ENCODE measurements at places on chromosomes 12 and 14.

GRCh38 chr12:27300226-27300625, 32.4 kb upstream of the BMAL2 start:
- no peak for DNase-seq

DNA sequence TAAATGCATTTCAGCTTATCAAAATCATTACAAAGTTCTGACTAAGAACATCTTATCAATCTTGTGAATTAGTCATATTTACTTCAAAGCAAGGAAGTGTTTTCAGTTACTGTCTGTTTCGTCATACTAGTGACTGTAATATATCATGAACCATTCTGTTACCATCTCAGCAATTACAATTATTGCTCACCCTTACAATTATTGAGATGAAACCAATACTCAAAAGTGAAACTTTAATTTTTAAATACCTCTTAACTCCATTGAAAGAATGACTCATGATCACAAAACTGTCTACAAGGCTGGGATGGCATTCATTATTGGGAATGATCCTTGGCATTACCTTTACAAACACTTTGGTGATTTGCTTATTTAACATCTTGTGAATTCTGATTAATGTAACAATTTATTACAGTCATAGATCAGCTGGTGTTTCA, 90.3 kb downstream of the RPS6KA5 start:
- no peak for DNase-seq

DNA sequence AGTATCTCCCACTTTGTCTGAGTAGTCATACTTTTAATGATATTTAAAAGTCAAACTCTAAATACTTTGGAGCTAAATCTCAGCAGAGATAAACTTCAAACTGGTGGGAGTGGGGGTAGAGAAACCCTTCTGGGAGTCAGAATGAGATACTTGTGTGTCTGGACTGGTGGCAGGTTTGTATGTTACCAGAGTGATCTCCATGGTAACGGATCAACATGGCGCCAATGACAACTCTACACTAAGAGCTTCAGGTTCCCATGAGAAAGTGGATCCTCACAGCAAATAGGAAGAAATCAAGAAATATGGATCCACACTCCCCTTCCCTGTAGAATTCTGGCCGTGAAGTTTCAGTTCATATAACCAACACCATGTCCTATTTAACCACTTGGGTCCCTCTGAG, 121.9 kb downstream of the ETV6 start:
- DNase-seq, result no peak

DNA sequence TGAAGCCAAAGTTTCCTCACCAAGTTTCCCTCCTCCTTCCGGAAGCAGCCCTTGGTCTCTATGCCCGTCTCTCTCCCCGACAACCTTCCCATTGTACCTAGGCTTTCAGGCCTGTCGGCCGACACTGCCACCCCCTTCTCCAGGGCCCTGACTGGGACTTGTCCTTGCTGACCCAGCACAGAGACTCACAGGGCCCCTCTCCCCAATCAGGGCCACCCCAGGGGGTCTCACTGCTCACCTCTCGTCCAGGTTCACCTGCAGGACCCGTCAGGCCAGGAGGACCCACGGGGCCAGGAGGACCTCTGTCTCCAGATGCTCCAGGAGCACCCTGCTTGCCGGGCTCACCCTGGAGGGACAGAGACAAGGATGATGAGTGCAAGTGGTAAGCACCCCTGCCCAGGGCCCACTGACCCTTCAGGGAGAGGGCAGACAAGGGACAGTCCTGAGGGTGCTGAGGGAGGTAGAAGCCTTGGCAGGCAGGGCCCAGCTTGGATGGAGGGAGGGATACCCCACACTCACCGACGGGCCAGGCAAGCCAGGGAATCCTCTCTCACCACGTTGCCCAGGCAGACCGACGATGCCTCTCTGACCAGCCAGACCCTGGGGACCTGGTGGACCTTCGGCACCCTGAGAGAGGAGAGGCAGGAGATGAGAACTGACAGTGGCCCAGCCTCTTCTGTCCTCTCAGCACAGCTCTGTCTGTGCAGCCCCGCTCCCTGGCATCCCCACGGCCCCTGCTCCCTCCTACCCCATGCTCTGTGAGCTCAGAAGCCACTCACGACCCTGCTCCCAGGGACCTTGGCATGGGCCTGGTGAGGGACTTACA, 14.6 kb downstream of the TMEM106C start:
- DNase-seq, result no peak

- DNase-seq, result no peak
Observed at GRCh38 chr14:100339766-100340422, 16.8 kb downstream of the SLC25A47 start.

GRCh38 chr12:68190301-68190700, 30.8 kb upstream of the IFNG start:
- no peak for DNase-seq

DNA sequence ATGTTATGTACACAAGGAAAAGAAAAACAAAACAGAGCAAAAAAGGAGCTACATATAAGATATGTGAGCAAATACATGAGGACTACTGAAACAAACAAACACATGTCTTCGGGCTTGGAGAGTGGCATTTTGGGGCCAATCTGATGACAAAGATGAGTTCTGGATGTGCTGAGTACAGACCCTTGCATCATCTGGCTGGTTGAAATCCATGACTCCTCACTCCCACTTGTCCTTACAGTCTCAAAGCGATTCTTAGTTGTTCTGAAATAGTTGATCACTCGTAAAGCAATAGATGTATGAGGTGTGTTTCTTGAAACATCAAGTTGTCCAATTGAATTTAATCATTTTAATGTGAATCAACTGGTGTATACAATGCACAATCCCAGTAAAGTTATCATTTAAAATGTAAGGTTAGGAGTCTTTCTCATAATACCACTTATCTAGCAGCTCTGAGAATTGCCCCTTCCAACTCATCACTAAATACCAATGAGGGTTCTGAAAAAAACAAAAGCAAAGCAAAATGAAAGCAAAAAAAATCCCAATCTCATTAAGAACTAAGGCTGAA, 136.9 kb downstream of the ITPR2 start:
- no peak for DNase-seq

DNA sequence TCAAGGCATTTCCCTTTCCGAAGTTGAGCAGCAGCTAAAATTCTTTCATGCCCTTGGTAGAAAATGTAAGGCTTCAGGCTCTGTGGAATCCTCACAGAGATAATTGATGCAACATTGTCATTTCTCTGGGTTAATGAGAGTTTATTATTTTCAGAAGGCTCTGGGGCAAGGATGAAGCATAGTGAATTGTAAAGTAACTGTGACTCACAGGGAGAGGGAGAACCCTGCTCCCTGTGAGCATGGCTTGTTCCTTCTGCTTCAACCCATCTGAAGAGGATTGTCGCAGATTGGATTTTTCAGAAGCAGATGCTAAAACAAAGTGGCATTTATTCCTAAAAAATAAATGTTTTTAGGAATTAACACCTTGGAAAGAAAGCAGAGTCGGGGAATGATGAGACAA, 41.2 kb downstream of the APOBEC1 start:
- DNase-seq, result no peak

- no peak for DNase-seq
Observed at GRCh38 chr14:28772613-28773012, 6.0 kb downstream of the FOXG1 start.

DNA sequence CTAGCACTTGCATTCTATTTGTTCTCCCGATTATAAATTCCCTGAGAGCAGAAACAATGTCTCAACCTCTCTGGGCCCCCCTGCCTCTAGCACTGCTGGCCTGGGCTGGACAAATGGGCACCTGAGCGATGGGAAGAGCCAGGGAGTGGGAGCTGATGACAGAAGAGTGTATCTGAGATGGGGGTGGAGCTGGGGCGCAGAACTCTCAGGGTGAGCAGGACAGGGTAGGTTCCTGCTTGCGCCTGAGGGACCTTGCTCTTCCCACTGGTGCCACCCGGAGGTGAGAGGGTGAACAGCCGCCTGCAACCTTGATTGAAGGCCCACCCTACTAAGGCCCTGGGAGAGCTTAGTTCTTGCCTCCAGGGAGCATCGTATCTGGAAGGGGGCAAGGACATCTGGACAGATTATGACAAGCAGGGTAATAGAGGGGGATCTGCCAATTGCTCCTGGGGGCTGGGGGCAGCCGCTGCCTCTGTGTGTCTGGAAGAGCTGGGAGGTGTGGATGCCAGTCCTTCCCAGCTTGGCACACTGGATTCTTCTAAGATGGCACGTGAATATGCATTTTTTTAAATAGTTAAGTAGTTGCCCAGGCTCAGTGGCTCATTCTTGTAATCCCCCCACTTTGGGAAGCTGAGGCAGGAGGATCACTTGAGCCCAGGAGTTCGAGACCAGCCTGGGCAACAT, 43.0 kb upstream of the TSPAN9 start:
- DNase-seq, result peak; percentile 7

DNA sequence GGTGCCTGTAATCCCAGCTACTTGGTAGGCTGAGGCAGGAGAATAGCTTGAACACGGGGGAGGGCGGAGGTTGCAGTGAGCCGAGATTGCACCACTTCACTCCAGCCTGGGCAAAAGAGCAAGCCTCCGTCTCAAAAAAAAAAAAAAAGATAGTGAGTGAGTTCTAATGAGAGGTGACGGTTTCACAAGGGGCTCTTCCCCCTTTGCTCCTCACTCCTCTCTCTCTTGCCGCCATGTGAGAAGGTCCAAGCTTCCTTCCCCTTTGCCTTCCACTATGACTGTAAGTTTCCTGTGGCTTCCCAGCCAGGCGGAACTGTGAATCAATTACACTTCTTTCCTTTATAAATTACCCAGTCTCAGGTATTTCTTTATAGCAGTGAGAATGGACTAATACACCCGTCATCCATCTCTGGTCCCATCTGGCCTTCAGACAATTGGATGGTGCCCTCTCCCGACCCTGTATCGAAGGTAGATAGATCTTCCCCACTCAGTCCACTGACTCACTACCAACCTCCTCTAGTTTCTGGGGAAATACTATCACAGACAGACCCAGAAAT, 27.0 kb upstream of the RCOR1 start:
- no peak for DNase-seq

- DNase-seq, result no peak
Observed at GRCh38 chr14:101497684-101498525, 63.4 kb upstream of the DIO3 start.

DNA sequence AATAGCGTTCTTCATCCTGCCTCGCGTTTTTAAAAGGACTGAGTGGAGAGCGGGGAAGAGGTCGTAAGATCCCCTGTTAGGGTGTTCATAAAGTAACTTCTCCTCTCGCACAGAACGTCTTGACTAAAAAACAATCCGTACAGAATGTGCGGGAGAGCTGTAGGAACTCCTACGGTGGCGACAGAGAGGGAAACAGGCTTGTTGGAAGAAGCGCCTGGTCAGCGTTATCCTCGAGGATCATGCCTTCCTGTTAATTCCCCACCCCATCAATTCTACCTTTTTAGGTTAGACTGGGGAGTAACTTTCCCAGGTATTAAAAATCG, 399 bp upstream of the WASHC4 start:
- DNase-seq, result no peak

GRCh38 chr14:54354096-54354495, 42.7 kb upstream of the CDKN3 start:
- no peak for DNase-seq

- no peak for DNase-seq
Observed at GRCh38 chr12:127013197-127013596, 1253.8 kb upstream of the TMEM132C start.

- DNase-seq, result no peak
Observed at GRCh38 chr14:33452995-33453394, 497.9 kb downstream of the EGLN3 start.

GRCh38 chr12:51972849-51973273, 21.4 kb downstream of the ACVR1B start:
- DNase-seq, result peak; percentile 60

GRCh38 chr14:85222341-85222740, 307.6 kb upstream of the FLRT2 start:
- no peak for DNase-seq

DNA sequence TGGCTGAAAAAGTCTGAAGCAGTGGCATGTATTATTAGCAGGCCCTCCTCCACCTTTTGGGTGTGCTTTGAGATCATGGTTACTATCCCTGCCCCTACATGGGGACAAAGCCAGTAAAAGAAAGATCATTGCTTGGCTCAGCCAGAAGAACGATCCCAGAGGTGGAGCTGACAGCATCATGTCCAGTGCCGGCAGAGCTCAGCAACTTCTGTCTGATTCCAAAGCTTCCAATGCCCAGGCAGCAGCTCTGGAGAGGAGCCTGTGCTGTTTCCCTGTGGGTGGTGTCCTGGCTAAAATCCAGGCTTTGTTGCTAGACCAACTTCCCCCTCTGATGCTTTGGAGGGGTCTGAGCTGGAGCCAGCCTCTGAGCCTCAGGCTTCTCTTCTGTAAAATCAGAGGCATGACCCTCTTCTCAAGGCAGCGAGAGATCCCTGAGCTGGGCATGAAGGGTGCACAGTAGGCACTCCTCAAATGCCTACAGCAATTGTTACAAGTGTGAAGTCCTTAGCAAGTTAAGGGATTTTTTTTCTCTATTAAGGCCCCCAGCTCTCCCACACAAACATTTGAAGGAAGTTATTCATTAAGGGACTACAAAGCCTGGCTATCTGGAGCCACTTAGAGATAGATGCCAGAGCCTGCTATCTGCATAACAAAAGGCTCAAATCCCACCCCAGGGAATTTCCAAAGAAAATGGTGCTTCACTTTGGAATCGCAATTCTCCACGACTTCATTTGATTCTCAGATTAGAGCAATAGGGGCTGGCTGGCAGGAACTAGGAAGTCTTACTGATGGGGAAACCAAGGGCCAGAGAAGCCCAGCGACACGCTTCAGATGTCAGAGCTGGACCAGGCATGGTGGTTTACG, 10.9 kb upstream of the GSC start:
- no peak for DNase-seq

- DNase-seq, result no peak
Observed at GRCh38 chr12:56206452-56207166, 15.1 kb downstream of the RNF41 start.

GRCh38 chr12:53591301-53592206, 34.6 kb downstream of the ATF7 start:
- no peak for DNase-seq

DNA sequence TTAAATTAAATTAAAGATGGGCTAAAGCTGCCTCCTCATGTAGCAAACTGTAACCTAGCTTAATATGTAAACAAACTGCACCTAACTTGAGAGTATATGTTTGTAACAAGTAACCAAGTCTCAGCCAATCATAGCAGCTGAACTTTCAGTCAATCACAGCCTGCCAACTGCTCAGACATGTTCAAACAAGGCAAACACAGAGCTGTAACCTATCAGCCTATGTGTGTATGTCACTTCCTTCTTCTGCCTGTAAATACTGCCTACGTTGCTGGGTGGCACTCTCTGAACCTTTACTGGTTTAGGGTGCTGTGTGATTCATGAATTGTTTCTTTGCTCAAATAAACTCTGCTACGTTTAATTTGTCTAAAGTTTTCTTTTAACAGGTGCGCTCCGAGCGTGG, 2.9 kb downstream of the SERPINA6 start:
- no peak for DNase-seq

GRCh38 chr12:23169696-23170013, 544.7 kb downstream of the ETNK1 start:
- no peak for DNase-seq

GRCh38 chr14:100696590-100696989, 30.1 kb upstream of the DLK1 start:
- no peak for DNase-seq

DNA sequence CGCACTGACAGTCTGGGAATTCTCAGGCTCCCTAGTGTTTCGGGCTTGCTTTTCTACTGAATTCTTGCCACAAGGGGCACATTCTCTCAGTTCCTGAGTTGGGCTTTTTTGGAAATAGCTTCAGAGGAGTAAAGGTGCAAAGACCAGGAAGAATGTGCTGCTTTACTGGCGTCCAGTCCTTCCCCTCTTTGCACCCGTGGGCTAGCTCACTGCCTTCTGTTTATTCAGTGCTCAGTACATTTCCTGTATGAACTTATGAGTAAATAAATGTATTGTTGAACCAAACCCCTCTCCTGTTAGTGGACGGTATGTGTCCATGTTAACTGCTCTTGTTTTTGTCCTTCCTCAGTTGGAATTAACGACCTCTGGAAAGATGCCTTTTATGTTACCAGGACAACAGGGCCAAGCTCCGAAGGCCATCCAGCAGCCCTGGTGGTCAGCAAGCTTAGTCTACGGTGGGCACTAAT, 24.0 kb downstream of the GSG1 start:
- DNase-seq, result no peak

Data from AG09309 (cell line).